KBM-7 (cell line): ENCODE measurements at places on chromosomes 7 and 10.

GRCh38 chr10:34172936-34173533 lies 642.1 kb downstream of the PARD3 start:
- no peak for DNase-seq

DNA sequence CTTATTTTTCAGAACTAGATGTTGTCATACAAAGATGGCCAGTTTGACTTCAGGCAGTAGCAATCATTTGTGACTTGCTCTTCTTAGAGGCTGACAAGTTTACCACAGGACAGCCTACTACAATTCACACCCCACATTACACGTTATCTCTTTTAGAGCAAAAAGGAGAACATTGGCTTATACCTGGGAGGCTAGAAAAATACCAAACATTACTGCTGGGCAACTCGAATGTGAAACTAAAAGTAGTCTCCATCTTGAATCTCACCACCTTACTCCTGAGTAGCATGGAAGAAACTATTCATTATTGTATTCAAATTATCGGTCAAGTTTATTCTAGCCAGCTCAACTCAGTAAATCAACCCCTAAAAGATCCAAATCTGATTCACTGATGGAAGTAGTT lies 90.7 kb upstream of the TMEM26 start:
- DNase-seq: no peak

- DNase-seq: peak; percentile 49
Measured at GRCh38 chr10:77391605-77392235, 245.9 kb downstream of the KCNMA1 start.

DNA sequence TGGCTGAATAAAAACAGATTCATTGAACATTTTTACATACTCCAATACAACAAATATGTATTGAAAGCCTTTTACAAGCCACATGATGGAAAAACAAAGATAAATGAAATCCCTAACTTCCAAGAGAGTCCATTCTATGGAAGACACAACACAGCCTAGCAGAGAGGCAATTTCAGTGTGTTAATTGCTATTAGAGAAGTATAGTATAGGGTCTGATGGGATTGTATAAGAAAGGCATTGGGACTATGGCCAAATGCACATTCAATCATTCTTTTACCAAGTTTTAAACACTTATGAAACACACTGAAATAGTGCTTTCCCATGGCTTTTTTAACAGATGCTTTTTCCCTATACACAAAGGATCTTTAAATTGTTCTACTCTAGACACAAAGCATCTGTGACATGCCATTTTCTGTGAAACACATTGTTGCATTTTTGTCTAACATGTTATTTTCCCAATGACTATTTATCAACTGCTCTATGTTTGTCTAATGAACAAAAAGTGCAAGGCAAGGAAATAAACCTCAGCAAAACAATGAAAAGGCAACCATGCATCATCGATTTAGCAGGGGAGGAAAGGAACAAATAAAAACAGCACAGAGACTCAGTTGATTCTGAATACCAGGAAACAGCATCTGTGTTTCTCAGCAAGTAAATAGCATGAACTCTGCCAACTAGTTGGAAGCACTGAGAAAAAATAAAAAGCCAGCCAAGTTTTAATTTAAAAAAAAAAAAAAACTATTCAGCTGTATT lies 42.4 kb upstream of the PHYHIPL start:
- no peak for DNase-seq

- peak; percentile 57 for DNase-seq
Measured at GRCh38 chr7:30135301-30136116, 723 bp downstream of the MTURN start.

DNA sequence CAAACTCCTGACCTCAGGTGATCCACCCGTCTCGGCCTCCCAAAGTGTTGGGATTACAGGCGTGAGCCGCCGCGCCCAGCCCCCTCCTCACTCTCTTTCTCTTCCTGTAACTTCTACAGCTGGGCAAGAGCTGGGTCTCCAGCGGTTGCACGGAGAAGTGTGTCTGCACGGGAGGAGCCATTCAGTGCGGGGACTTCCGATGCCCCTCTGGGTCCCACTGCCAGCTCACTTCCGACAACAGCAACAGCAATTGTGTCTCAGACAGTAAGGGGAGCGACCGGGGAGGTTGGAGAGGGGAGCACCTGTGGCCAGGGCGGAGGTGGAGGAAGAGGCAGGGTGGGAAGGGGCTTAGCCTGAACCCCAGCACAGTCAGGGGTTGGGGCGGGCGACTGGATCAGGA lies 41.4 kb downstream of the EPHB4 start:
- DNase-seq: no peak
